Stimulated activated CD4-positive, alpha-beta T cell treated with anti-CD3 and anti-CD28 coated beads, Interleukin-1b, Interleukin-23, amount 100 ng/mL, for 1 hour (primary cell): ENCODE measurements at places on chromosomes 1 and 21.

GRCh38 chr1:41859686-41860085 is 59.0 kb downstream of the HIVEP3 start:
- no peak for DNase-seq

- no peak for DNase-seq
Observed at GRCh38 chr1:10161541-10162290, 48.7 kb upstream of the KIF1B start.

DNA sequence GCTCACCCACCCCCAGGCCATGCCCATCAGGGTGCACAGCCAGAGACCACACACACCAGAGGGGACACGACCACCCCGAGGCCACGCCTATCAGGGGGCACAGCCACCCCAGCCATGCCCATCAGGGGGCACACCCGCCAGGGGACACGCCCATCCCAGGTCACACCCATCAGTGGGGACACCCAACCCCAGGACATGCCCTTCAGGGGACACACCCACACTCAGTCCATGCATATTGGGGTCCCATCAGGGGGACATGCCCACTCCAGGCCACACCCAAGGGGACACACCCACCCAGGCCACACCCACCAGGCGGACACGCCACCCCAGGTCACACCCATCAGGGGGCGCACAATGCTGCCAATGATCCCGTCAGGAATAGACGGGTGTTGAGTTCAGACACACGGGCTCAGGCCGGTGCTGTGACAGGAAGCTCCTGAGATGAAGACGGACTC is 20.7 kb downstream of the MCM3AP start:
- DNase-seq = no peak

- no peak for DNase-seq
Observed at GRCh38 chr1:226886122-226886901, 15.9 kb downstream of the PSEN2 start.

DNA sequence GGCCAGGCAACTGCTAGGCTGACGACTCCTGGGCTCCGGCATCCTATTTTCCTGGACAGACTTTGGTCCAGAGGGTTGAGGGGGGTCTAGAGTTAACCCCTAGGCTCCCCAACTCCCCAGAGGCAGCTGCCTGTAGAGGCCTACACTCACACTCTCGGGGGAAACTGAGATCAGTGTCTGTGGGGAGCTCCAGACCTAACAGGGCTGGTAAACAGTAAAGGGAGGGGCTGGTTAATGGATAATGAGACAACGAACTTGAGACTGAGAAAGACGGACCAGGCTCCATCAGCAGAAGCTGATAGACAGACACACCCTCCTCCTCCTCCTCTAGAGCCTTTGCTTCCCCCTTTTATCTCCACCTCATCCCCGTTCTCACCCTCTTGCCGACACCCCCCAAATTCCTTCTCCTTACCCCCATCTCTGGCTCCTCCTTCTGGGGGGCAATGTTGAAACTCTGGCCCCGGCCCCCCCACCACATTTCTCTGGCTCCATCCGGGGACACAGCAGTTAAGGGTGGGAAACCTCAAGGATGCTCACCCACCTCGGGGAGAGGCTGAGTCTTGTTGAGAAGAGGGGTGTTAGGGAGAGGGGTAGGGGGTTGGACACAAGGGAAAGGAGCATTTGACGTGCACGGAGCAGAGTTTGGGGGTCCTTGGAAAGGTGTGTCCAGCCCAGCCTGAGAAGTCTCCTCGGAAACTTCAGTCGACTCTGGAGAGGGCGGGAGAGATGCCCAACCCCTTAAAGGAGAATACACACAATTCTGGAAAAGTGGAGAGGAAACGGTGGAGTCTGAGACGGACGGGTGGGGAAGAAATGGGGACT is at the start of gene MTMR11:
Gene MTMR11 (minus strand): TSS at position 710 of the 822 bp plus-strand sequence. CDS start 232 bp downstream, at position 478.
- no peak for DNase-seq

GRCh38 chr1:68433395-68433794 is 16.4 kb downstream of the RPE65 start:
- no peak for DNase-seq

DNA sequence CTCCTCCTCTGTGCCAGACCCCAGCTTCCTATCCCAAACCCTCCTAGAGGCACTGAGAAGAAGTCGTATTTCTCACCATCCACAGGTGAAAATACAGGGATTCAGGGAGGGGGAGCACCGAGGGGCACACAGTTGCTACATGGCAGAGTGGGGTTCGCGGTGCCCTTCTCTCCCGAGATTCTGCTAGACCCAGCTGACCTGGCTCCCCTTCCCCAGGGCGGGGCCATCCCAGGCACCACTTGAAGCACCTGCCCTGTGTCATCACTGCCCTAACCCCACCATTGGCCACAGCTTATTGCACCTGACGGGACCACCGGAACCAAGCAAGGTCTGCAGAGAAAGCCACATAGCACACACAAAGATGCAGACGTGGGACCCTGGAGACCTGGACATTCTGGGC is 30.5 kb downstream of the SDC3 start:
- no peak for DNase-seq

GRCh38 chr1:70778056-70778762 is 269.4 kb downstream of the PTGER3 start:
- no peak for DNase-seq

GRCh38 chr21:22961258-22961657 is 1963.0 kb downstream of the NCAM2 start:
- DNase-seq = no peak

GRCh38 chr1:59242370-59242769 is 54.5 kb upstream of the FGGY start:
- no peak for DNase-seq

- DNase-seq = no peak
Observed at GRCh38 chr21:42040411-42041180, 30.4 kb upstream of the ZBTB21 start.

- no peak for DNase-seq
Observed at GRCh38 chr1:93061895-93062792, 16.9 kb upstream of the MTF2 start.

DNA sequence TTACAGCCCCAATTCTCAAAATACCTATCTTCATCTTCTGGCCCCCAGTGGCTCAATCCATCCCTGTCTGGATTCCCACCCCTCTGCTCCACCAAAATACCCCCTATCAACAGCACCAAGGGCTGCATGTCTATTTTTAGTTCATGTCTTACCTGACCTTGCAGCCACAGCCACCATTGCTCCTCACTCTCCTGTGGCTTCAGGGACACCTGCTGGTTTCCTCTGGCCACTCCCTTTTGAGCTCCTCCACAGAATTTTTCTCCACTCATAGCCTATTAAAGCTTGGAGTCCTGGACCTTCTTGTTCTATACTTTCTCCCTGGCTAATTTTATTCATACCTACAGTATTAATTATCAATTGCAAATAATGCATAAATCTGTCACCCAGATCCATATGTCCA is 125.3 kb upstream of the NGF start:
- no peak for DNase-seq

- DNase-seq = no peak
Observed at GRCh38 chr1:206486995-206487788, 16.9 kb downstream of the IKBKE start.

DNA sequence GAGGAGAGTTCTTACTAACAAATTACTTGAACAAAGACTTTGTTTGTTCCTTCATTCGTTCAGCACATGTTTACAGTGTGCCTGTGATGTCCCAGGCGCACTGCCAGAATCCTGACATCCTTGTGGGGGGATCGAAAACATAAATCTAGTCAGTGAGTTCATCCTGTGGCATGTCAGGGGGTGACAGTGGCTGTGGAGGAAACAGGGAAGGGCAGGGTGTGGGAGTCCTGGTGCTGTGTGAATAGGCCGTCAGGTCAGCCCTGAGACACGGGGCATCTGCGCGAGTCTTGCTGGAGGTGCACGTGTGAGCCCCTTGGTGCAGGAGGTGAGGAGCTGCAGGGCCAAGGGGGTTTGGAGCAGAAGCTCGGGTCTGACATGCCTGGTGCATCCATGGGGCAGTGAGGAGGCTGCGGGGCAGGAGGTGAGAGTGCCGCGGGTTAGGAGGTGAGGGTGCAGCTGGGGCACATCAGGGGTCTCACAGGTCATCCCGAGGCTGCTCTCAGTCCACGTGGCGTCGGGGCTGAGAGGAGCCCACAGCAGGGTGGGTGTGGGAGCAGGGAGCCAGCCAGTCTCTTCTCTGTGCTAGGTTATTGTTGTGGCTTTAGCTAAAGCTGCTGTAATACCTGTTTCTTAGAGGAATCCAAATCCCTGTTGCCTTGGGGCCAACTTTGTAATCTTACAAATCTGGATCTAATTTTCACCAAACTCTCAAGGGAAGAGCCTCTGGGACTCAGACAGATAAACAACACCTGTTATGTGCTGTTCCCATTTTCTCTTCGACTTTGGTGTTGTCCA is 93.4 kb downstream of the PCBP3 start:
- DNase-seq = no peak

DNA sequence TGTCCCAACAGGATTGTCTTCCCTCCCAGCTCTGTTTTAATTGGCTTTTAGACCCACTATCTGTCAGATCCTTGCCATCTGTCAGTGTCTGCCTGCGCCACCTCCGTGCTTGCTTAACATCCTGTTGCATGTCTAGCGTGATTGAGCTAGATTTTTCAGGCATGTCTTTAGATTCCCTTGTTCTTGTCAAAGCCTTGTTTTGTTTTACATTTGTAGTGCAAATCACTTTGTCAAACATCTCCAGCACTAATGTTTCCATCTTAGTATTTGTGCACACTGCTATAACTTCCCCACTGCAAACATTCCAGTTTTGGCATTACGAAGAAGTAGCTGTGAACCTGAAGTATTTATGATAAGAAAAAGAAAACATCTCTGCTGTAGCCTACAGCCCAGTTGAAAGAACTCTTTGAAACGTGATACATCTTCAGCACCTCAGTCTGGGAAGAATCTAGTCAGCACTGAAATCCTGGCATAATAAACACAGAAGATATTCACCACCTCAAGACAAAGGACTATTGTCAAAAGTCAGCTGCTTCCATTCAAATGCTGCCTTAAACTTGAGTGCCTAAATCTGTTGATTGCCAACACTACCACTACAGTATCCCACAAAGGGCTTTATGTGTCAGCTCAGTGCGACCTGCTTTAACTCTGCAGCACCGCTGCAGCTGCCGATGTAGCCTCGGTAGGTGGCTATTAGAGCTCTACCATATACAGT is 105.0 kb downstream of the FNBP1L start:
- no peak for DNase-seq

- no peak for DNase-seq
Observed at GRCh38 chr1:221074332-221074731, 195.1 kb downstream of the HLX start.

GRCh38 chr1:1157426-1157913 is 16.2 kb upstream of the TTLL10 start:
- peak; percentile 31 for DNase-seq

DNA sequence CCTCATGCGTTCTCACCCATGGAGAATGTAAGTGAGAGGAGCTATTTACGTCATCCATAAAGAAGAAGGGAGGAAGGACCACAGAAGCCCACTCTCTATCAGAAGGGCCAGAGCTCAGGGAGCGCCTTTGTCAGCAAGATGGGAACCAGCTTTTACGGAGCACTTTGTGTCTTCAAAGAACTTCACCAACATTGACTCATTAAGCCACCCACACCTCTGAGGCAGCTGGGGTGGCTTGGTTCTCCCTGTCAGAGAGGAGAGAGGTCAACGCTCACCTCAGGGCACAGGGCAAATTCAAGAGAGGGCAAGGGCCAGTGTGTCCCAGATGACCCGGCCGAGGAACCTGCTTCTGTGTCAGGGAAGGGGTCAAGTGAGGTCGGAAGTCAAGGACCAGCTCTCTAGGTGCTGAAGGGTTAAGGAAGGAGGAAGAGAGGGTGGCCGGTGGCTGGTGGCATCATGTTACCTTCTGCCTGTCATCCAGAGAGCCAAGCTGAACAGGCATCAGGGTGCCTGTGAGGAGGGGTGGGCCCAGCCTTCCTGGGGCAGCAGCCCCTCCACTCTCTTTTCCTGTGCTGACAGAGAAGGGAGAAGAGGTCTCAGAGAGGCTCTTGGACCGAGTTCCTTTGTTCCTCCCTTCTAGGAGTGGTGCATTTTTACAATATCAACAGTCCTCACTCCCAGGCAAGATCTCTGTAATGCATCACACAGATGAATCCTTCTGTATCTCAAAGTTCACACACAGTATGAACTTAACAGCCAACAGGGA is 109.0 kb downstream of the ETS2 start:
- no peak for DNase-seq

DNA sequence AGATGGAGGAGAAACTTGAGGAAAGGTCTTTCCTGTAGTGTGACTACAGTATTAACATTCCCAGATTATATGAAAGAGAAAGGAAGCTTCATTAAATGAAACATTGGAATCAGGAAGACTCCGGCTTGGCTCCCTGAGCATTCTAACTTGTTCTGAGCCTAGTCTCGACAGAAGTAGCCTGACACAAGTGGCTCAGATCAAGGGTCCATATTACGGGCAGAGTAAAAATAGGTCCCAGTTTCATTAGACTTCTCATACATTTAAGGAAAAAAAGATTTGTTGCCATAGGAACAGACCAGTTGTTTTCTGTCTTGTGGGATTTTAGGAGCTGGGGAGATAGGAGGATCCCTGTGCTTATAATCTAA is 12.8 kb downstream of the SMAP2 start:
- DNase-seq = no peak

DNA sequence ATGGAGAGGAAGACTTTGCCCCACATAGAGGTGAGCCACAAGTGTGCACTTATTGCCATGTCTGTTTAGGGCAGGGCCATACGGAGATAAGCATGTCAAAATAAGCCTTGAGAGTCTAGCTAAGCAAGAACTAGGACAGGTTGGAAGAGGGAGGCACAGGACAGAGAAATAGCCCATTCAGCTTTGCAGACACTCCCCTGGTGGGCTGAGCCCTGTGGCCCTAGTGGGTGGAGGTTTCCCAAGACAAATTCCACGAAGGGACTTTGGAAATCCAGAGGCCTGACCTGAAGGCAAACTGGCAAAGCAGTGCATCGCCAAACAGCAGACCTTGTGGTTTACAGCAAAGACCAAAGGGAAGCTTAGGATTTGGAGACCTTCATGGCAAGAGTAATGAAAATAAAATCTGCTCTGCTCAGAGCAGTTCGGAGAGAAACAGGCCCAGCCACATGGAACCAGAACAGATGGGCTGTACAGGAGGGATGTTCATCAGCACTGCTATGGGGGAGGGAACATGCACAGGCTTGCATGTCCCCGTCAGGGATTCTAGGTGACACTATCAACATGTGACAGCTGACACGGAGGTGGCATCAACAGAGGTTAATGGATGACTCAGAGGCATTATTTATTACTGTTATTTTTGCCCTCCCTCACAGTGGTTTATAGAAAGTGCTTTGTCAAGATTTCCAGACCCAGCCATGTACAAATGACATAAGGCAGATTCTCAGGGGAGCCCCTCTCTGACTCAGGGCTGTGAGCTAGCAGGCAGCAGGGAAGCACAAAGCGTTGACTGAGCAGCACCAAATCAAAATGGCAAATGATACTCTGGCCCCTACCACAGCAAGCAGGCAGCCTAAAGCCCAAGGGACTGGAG is 90.1 kb upstream of the IRF2BP2 start:
- DNase-seq = no peak

GRCh38 chr1:13730291-13730690 is 30.3 kb downstream of the PRDM2 start:
- no peak for DNase-seq

GRCh38 chr1:150692720-150693119 is 4.2 kb downstream of the GOLPH3L start:
- DNase-seq = no peak
